ENCODE measurements at places on chromosomes 5 and 9. TPM values are rescaled to one million over a fixed set of nuclear protein-coding genes. Genes with fewer than 3 reads are reported as not detected.

PCDHA4 gene
- total RNA-seq: 0.19 TPM

PPIC gene
- 44.2 TPM for total RNA-seq

DNAH5 gene
- 0.82 TPM for total RNA-seq

CRAT gene
- total RNA-seq: 24.9 TPM

TMEM171 gene
- total RNA-seq: 2.1 TPM

SMIM15 gene
- 72.9 TPM for total RNA-seq

PRLR gene
- total RNA-seq: not detected

CER1 gene
- not detected for total RNA-seq

ANKRD18B gene
- 0.49 TPM for total RNA-seq

TRIM36 gene
- 0.49 TPM for total RNA-seq

YTHDC2 gene
- total RNA-seq: 16.7 TPM
